Left forelimb (tissue), 1 donor: ENCODE measurements at places on chromosomes 16 and 17.
A peak's percentile ranks its signal among the peaks of the same experiment; 100 is the strongest.

DNA sequence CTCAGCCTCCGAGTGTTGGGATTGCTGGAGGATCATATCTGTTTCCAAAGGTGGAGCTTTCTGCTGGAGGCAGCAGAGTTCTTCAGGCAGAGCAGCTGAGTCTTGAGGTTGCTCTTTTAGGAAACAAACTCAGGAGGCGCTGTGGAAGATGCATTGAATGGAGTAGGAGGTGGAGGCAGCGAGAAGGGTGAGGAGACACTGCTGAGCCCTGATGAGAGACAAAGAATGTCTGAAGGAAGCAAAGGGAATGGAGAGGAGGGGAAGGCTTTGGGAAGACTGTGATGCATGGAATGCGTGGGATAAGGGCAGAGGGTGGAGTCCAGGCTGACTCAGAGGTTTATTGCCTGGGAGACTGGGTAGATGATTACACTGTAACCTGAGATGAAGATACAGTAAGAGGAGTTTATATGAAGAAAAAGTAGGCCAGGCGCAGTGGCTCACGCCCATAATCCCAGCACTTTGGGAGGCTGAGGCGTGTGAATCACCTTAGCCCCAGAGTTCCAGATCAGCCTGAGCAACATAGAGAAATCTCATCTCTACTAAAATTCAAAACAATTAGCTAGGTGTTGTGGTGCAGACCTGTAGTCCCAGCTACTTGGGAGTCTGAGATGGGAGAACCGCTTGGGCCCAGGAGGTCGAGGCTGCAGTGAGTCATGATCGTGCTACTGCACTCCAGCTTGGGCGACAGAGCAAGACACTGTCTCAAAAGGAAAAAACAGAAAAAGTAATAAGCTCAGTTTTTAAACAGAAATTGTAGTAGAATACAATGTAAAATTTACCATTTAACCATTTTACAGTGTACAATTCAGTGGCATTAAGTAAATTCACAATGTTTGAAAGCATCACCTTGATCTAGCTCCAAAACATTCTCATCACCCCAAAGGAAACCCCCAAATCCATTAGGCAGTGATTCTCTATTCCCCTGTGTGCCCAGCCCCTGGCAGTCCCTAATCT, 17.8 kb upstream of the TMEM219 start:
- no peak for DNase-seq

GRCh38 chr17:14310101-14310500, 9.2 kb downstream of the HS3ST3B1 start:
- DNase-seq = no peak

- peak; percentile 88 for DNase-seq
Measured at GRCh38 chr17:50177983-50178834, 12.4 kb downstream of the SGCA start.

GRCh38 chr17:13359774-13360173, 242.0 kb downstream of the HS3ST3A1 start:
- DNase-seq = no peak

DNA sequence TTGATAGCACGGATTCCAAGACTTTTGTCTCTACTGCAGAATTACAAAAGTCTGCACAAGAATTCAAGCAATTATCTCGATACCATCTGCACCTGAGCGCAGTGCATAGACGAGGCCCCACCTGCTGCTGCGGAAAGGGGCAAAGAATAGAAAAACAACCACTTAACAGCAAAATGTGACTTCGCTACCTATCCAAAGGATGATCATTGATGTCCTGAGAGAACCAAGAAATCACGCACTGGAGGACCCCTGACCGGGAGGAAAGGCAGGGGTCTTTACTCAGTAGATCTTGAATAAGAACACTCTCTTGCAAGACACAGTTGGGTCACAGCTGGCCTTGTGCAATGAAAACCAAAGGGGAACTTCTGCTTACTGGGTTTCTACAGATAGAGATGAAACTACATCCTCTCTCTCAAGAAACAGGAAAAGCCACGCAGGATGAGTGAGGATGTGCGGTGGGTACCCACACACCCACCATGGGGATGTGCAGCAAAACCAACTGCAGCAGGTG, 147.4 kb upstream of the RPH3AL start:
- no peak for DNase-seq

- no peak for DNase-seq
Measured at GRCh38 chr17:56897646-56898424, 16.0 kb downstream of the TRIM25 start.

- no peak for DNase-seq
Measured at GRCh38 chr16:88988980-88989811, 12.2 kb upstream of the CBFA2T3 start.

GRCh38 chr16:68493412-68494070, 45.2 kb upstream of the SMPD3 start:
- no peak for DNase-seq

GRCh38 chr17:10292057-10292937, 80.5 kb downstream of the MYH13 start:
- DNase-seq = no peak

DNA sequence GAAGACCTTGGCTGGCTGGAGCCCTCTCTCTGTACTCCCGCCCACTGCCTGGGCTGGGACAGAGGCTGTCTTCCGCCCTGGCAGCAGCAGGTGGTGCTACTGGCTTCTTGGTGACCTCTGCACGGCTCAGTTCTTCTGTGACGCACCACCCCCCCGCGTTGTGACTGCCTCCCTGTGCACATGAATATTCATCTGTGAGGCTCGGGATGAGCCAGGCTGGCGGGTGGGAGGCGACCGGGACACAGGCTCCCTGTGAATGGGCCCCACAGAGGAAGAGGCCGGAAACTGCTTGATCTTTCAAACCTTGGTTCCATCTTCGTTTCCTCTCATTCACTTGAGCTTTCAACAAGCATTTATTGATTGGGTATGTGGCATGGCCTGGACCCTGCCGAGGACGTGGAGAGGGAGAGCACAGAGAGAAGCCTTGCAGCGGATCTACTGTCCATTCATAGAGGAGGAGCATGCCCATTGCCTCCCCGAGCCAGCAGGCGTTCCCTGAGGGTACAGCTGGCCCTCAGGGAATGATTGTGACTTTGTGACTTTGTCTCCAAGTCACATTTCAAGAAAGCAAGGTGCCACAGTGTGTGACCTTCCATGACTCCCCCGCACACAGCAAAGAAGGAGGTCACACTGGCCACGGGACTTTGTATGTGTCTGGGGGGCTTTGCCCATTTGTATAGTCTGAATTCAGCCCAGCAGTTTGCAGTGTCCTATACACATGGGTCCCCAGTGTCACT, 45.0 kb downstream of the B9D1 start:
- peak; percentile 80 for DNase-seq

- no peak for DNase-seq
Measured at GRCh38 chr17:72125226-72125651, 4.4 kb downstream of the SOX9 start.

DNA sequence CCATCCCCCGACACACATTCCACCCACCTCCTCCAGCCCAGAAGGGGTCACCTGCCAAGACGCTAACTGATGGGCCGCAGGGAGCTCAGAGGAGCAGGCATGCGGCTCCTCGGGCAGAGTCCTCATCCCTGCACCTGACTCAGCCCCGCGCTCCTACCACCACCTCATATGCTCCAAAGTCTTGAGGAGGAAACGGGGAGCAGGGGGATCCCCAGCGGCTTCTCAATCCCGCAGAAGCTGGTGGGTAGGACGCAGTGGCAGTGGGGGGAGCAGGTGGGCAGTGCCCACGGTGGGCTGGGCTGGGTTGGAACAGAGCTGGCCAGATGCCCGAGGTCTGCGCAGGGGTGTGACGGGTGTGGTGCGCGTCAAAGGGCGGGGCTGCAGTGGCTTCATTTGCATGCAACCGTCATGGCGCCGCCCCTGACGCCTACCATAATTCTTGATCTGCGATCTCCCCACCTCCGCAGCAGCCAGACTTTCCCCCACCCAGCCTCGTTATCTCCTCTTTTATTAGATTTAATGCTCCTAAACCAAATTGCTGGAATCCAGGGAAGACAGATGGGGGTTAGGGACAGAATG, 39.0 kb upstream of the EMP2 start:
- DNase-seq = no peak

GRCh38 chr16:30838876-30839471, 52.0 kb upstream of the ZNF629 start:
- DNase-seq = no peak

DNA sequence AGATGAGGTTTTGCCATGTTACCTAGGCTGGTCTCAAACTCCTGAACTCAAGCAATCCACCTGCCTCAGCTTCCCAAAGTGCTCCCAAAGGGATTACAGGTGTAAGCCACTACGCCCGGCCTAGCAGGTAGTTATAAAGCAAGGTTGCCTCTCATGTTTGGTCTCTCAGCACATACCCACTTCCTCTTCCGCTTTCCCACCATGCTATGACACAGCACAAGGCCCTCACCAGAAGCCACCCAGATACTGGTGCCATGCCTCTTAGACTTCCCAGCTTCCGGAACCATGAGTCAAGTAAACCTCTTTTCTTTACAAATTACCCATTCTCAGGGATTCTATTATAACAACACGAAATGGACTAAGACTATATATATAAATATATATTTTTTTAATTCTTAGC, 143.6 kb downstream of the COPRS start:
- DNase-seq = no peak

DNA sequence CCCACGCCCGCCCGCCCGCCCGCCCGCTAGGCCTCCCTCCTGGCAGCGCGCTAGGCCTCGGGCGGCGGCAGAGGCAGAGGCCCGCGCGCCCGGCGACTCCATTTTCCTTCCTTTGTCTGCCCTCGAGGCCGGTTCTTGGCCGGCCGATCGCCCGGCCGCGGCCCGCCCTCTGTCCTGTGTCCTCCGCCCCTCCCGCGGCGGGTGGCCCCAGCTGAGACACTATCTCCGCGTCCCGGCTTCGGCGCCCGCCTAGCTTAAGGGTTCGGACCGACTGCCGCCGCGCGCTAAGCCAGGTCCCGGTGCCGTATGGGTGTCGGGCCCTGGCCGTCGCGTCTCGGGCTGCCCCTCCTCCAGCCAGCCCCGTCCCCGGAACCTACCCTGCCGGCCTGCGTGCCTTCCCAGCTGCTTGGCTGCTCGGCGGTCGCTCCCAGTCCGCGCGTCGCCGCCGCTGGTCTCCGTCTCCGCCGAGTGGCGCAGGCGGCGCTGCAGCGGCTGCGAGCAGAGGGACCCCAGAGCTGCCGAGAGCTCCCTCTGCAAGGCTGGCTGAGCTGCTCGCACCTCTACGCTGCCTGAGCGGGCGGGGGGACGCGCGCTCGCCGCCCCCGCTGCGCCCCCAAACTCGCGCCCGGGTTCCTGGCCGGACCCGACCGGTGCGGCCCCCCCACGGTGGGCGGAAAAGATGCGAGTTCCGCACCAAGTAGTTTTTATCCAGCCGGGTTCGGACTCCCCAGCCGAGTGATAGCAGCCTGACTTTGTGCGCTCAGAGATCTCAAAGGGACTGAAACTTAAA, 787 bp downstream of the CTCF start:
- peak; percentile 84 for DNase-seq

DNA sequence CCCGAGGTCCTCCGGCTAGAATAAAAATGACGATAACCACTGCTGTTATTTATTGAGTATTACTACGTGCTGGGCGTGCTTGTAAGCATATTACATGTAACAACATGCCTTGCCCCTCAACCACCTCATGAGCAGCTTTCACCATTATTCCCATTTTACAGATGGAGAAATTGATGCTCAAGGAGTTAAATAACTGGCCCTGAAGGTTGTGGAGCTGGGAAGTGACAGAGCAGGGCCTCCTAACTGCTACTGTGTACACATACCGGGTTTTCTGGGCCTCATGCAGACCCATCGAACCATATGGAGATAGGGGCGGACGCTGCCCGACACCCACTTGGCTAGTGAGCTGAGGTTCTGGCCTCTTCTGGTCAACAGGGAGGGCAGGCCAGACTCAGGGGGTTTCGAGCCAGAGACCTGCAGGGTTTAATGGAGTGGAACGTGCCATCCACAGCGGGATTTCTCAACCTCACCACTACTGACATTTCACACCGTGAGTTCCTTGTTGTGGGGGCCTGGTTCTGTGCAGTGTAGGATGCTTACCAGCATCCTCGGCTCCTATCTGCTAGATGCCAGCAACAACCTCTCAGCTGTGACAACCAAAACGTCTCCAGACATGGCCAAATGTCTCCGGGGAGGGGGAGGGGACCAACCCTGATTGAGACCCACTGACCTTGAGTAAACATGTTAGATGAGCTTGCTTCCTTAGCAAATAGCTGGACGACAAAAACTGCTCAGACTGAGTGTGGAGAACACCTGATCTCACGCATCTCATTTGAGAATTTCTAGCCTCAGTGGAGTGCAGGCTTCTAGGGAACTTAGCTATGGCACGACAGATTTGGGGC, 432.0 kb downstream of the SLC39A11 start:
- DNase-seq = no peak

GRCh38 chr17:750431-751037, 1.5 kb downstream of the GEMIN4 start:
- no peak for DNase-seq

- DNase-seq = no peak
Measured at GRCh38 chr16:67082891-67083290, 26.9 kb upstream of the PHAF1 start.

- DNase-seq = no peak
Measured at GRCh38 chr16:71972356-71972755, 27.8 kb downstream of the PKD1L3 start.

DNA sequence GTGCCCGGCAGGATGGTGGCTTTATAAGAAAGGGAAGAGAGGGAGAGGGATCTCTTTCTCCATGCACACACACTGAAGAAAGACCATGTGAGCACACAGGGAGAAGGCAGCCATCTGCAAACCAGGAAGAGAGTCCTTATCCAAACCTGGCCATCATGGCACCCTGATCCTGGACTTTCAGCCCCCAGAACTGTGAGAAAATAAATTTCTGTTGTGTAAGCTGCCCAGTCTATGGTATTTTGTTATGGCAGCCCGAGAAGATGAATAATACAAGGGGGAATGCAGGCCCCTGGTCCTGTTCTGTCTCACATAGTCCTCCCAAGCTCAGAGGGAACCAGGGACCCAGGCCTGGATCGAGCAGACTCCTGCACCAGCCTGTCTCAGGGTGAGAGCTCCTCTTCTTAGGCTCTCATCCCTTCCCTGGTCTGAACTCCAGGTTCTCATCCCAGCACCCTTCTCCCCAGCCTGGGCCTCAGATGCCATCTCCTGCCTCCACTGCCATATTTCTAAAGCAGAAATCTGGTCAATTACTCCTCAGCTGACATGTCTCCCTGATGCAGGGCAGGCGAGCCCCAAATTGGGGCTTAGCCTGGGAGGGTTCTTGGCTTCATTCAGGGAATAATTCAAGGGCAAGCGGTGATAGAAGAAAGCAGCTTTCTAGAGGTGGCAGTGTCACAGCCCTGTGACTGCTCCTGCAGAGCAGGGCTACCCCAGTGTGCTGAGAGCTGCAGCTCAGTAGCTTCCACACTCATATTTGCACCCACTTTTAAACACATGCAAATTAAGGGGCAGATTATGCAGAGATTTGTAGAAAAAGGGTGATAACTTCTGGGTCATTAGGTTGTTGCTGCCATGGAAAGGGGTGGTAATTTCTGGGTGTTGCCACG, 28.8 kb downstream of the IGFBP4 start:
- DNase-seq = no peak

- DNase-seq = no peak
Measured at GRCh38 chr17:1244606-1245012, 25.6 kb upstream of the BHLHA9 start.

GRCh38 chr16:4682616-4683254, 10.6 kb upstream of the NUDT16L1 start:
- DNase-seq = no peak
